ENCODE measurements at places on chromosomes 16 and 17.

DNA sequence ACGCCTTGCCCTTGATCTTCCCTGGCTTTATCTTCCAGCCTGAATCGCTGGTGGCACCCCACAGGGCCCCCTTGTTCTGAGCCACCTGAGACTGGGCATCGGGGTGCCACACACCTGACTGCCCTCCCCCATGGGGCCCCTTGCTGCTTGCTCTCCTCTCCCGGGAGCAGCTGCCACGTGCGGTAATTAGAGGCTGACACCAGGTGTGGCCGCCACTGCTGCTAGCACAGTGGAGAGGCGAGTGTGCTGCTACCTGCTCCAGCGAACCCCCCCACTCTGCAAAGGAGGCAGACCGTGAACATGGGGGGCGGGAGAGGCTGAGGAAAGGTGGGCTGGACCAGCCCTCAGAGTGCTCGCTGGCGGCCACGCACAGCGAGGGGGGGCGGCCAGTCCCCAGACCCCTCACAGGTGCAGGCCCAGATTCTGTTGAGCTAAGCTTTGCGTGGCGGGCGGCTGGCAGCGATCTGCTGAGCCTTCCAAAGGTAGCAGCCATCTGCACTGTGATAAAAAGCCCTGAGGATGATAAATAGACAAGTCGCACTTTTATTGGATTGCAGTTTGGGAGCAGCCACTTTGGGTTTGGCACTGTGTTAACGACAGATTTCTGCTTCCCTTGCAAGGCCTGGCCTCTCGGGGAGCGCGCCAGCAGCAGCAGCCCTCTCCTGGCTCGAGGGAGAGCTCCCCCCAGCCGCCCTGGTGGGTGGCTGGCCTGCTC, 167.9 kb upstream of the GSE1 start:
- no peak for DNase-seq

GRCh38 chr17:28716740-28717577, 709 bp downstream of the RAB34 start:
- no peak for DNase-seq

DNA sequence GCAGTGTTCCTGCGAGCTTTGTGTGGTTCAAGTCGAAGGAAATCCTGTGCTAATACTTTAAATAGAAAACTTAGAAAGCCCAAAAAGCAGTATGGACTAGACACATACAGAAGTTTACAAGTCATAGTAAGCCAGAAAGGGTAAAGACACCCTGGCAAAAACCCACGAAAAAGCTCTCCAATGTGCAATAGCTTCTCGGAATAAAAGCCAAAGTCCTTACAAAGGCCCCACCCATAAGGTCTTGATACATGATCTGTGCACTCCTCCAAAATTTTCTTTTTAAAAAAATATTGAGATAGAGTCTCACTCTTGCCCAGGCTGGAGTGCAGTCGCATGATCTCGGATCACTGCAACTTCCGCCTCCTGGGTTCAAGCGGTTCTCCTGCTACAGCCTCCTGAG, 10.3 kb downstream of the C16orf86 start:
- no peak for DNase-seq

GRCh38 chr16:72159801-72160200, 12.2 kb downstream of the PMFBP1 start:
- DNase-seq = no peak

Measured in activated CD8-positive, alpha-beta memory T cell treated with anti-CD3 and anti-CD28 coated beads for 1 hour (primary cell).